ENCODE measurements at places on chromosomes 3 and 15. TPM values are rescaled to one million over a fixed set of nuclear protein-coding genes. Genes with fewer than 3 reads are reported as not detected.
A peak's percentile ranks its signal among the peaks of the same experiment; 100 is the strongest.

DNA sequence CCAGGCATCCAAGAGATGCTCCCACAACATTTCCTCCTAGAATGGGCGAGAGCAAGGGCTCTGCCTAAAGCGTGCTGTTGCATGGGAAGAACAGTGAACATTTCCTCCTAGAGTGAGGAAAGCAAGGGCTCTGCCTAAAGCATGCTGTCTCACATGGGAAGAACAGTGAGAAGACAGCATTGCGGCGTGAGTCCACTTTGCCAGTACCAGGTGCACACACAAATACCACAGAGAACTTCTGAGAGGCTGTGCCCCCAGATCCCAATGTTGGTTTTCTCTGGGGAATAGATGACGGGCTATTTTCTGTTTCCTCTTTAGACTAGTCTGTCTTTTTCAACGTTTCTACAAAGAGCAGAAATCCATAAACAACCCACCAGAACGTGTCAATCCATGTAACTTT, 142.9 kb downstream of the LRRK1 start:
- DNase-seq: no peak

The GOLGA8J gene
- under 0.01 TPM for total RNA-seq

The SNX22 gene
- 1.1 TPM for total RNA-seq

DNA sequence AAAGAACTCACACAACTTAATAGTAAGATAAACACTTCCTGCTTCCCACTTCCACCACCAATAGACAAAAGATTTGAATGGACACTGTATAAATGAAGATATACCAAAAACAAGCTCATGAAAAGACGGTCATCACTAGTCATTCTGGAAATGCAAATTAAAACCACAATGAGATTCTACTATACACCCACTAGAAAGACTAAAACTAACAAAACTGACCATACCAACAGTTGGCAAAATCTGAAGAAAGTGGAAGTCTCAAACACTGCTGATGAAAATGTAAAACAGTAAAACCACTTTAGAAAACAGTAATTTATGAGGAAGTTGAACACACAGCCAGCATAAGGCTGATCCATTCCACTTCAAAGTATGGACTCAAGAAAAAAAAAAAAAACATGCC, 35.6 kb upstream of the CD96 start:
- DNase-seq: no peak

The FXR1 gene
- 88.1 TPM for total RNA-seq

GRCh38 chr3:121574449-121574848, 6.7 kb downstream of the ARGFX start:
- DNase-seq: no peak

- DNase-seq: no peak
These were observed 479.7 kb upstream of the NR2F2 start for GRCh38 chr15:95850837-95851236.

The MST1 gene
- 6.7 TPM for total RNA-seq

The ZNF280D gene
- 17.5 TPM for total RNA-seq

- no peak for DNase-seq
These were observed 56.2 kb downstream of the SH3BP5 start for GRCh38 chr3:15276028-15276724.

GRCh38 chr3:27607370-27607769, 114.8 kb downstream of the EOMES start:
- no peak for DNase-seq

The GUCA1C gene
- not detected for total RNA-seq

The CASR gene
- under 0.01 TPM for total RNA-seq

The CLDN16 gene
- total RNA-seq: not detected

DNA sequence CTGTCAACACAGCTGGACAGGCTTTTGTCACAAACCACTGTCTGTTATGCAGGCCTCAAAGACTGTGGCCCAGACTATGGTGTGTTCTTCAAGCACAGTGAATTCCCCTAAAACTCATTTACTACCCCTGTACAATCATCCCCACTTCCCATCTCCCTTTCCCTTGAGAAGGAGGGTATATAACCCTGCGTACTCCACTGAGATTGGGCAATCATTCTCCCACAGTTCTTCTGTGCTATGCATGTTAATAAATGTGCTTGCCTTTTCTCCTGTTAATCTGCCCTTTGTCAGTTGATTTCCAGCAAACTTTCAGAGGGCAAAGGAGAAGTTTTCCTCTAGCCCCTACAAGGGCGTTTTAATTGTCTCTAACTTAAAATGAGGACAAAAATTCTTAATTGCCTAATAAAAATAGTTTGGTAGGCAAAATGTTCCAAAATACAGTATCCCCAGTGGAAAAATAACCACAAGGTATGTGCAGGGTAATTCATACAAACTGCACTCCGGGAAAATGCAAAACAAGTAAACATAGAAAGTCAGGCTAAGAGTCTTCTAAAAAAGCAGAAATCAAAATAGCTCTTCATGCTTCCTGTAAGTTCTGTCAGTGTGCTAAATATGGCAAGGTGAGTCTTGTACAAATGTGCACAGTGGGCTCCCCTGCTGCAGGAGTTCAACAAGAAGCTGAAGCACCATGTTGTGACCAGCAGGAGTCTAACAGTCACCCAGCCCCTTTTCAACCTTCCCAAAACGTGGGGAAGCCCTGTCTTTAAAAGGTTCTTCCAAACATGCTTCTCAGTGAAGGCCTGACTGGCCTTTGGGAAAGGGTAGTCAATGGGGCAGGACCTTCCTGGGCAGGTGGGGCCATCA, 10.2 kb downstream of the ATP10A start:
- no peak for DNase-seq

DNA sequence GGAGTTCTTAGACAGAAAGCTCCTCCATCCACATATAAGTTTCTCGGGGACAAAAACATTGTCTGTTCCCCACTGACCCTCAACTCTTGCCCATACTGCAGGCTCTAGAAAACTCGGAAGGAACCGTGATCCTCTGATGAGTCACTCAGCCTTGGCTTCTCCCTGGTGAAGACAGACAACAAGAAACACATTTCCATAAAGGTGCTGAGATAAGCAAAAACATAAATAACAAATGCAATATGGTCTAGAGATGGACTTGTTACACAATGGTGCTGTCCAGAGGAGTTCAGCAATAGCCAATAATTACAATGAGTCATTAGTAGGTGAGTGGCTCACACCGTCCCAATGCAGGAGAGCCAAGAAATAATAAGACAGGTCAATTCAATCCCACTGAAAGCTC, 43.7 kb downstream of the MAGI1 start:
- no peak for DNase-seq

GRCh38 chr15:67946701-67947100, 106.9 kb upstream of the RNU6-1 start:
- peak; percentile 22 for DNase-seq

The P3H2 gene
- under 0.01 TPM for total RNA-seq

All from hematopoietic multipotent progenitor cell (in vitro differentiated cells).